SJSA1 (cell line): ENCODE measurements at places on chromosomes 13 and 19. TPM values are rescaled to one million over a fixed set of nuclear protein-coding genes. Genes with fewer than 3 reads are reported as not detected.

Gene SAFB
- total RNA-seq: 41.0 and 70.9 TPM in 2 replicates

Gene CGB8
- 0.61 TPM in 1 of 2 replicates, not detected in the other for total RNA-seq

Gene ACER1
- not detected in 2 replicates for total RNA-seq

Gene MAU2
- 19.7 and 30.1 TPM in 2 replicates for total RNA-seq

Gene ANGPTL8
- 0.61 TPM in 1 of 2 replicates, not detected in the other for total RNA-seq

Gene GNG7
- 0.03 TPM in 1 of 2 replicates, not detected in the other for total RNA-seq

Gene USF2
- total RNA-seq: 42.9 and 60.3 TPM in 2 replicates

DNA sequence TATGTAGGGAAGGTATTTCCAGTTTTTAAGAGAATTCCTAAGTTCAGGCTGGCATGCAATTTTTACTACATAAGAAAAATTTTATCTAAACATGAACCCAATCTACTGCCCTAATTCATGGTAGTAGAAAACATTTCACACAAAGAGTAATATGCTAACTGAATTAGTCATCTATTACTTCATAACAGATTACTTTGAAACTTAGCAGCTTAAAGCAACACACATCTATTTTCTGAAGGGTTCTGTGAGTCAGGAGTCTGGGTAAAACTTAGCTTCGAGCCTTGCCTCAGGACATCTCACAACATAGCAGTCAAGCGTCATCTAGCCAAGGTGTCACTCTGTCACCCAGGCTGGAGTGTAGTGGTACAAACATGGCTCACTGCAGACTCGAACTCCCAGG, 537.5 kb downstream of the DCT start:
- H3K27ac ChIP-seq: no peak overlapping the region
- no peak overlapping the region for H3K4me3 ChIP-seq
- H3K4me1 ChIP-seq: no peaks in the 10 kb centered on the region
- no peak for DNase-seq

DNA sequence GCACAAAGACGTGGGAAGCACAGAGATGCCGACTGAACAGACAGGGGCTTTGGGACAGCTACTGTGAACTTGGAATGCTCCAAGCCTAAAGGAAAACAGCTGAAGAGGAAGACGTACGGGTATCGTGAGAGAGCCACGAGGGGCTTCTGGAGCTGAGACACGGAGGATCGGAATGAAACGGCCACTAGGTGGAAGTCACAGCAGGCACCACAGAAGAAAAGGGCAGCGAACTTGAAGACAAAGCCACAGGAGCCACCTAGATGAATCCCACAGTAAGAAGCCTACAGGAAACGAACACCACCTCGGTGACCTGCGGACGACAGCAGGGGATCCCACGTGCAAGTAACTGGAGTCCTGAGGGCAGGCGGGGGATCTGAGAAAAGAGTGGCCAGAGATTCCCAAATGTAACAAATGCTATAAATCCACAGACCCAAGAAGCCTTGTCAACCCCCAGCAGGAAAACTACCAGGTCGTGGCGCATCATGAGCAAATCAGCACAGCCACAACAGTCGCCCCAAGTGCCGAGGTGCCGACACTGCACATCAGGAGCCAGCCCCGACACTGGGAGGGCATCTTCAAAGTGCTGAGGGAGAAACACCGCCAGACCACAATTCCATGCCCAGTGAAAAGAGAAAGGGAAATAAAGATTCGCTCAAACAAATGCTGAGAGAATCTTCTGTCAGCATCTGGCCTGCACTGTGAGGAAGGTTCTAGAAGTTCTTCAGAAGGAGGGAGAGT, 39.3 kb upstream of the ISYNA1 start:
- DNase-seq: no peak
- no peak overlapping the region for H3K27ac ChIP-seq
- H3K27me3 ChIP-seq: no peaks in the 10 kb centered on the region
- peaks cover 9% of the 10 kb centered on the region for H3K36me3 ChIP-seq

DNA sequence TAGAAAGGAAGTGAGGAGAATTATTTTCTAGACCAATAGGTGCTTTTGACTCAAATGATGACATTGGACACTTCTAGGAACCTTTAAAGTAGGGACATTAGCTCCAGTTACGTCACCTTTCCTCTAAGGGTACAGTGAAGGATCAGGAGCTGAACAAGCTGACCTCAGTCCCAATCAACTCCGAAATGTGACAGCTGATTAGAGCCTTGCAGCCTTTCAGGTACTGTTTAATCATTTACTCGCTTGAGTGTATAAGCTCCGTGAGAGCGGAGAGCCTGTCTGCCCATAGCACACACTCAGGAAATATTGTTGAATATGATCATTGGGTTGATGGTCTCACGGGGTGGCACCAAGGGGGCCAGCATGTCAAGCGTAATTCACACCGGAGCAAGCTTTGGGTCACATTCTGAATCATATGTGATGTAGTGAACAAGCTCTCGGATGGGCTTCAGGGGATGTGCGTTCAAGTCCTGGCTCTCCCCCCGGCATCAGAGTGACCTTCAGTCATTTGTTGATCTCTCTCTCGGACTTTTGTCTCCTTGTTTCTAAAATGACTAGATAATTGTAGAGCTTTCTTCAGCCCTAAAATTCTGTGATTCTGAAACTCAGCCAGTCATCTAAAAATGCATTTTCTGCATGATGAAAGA, 141.9 kb downstream of the ZIC5 start:
- DNase-seq: peak; percentile 46
- no peaks in the 10 kb centered on the region for H3K4me1 ChIP-seq
- H3K27ac ChIP-seq: no peak overlapping the region
- H3K27me3 ChIP-seq: peaks cover 67% of the 10 kb centered on the region
- H3K4me3 ChIP-seq: no peak overlapping the region

DNA sequence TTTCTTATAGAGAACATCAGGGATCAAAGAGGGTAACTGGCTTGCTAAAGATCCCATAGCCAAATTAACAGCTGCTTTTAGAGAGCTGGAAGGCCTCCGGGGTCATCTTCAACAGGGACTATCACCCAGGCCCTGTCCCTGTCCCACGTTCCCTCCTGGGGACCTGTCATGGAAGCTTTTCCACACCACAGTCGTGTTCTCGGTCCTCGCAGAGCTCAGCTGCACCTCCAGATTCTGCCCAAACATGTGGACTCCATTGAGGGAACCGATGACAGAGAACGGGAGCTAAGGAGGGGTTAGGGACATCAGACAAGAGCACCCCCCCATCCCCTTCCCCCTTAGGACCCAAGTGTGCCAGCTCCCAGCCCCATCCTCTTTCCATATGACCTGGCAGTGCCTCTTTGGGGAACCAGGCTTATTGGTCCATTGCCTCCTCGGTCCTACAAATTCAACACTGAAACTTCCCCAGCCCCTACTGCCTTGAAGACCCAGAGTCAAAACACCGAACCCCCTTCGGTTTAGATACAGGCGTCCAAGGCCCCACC, 568 bp downstream of the FUZ start:
- DNase-seq: no peak
- peak overlapping the region; percentile 96 for H3K27ac ChIP-seq
- no peaks in the 10 kb centered on the region for H3K27me3 ChIP-seq
- H3K4me1 ChIP-seq: peaks cover 25% of the 10 kb centered on the region
- H3K36me3 ChIP-seq: no peaks in the 10 kb centered on the region

- H3K27ac ChIP-seq: no peak overlapping the region; the same call in 1 of the 2 replicates
- peaks cover 23% of the 10 kb centered on the region for H3K4me1 ChIP-seq
- no peak overlapping the region for H3K4me3 ChIP-seq
- peak; percentile 85 for DNase-seq
These were observed 498.2 kb downstream of the IRS2 start for GRCh38 chr13:109288151-109288709.

DNA sequence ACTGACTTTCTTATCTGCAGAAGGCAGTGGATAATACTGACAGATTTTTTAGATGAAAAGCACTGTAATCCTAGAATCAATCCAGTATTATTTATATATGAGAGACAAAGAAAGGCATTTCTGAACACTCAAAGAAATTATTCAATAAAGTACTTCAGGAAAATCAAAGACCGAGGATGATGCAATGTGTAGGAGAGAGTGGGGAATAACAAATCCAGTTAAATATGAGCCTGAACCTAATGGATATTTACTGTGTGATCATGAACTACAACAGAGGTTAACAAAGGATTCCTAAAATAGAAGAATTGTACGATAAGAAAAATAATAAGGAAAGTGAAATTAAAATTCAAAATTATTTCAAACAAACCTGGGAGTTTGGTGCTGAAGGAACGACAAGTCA, 69.3 kb downstream of the ANKRD10 start:
- H3K36me3 ChIP-seq: no peaks in the 10 kb centered on the region
- H3K27me3 ChIP-seq: peaks cover 71% of the 10 kb centered on the region
- no peak overlapping the region for H3K27ac ChIP-seq
- no peak for DNase-seq

- H3K27ac ChIP-seq: no peak overlapping the region
- no peaks in the 10 kb centered on the region for H3K36me3 ChIP-seq
- no peaks in the 10 kb centered on the region for H3K4me1 ChIP-seq
- no peak for DNase-seq
- no peaks in the 10 kb centered on the region for H3K27me3 ChIP-seq
These were observed 24.6 kb downstream of the CAB39L start for GRCh38 chr13:49419276-49419675.

- no peaks in the 10 kb centered on the region for H3K27me3 ChIP-seq
- no peak for DNase-seq
- no peak overlapping the region for H3K4me3 ChIP-seq
- H3K4me1 ChIP-seq: no peaks in the 10 kb centered on the region
- no peak overlapping the region for H3K27ac ChIP-seq
These were observed 1.3 kb upstream of the CD177 start for GRCh38 chr19:43351998-43352746.

DNA sequence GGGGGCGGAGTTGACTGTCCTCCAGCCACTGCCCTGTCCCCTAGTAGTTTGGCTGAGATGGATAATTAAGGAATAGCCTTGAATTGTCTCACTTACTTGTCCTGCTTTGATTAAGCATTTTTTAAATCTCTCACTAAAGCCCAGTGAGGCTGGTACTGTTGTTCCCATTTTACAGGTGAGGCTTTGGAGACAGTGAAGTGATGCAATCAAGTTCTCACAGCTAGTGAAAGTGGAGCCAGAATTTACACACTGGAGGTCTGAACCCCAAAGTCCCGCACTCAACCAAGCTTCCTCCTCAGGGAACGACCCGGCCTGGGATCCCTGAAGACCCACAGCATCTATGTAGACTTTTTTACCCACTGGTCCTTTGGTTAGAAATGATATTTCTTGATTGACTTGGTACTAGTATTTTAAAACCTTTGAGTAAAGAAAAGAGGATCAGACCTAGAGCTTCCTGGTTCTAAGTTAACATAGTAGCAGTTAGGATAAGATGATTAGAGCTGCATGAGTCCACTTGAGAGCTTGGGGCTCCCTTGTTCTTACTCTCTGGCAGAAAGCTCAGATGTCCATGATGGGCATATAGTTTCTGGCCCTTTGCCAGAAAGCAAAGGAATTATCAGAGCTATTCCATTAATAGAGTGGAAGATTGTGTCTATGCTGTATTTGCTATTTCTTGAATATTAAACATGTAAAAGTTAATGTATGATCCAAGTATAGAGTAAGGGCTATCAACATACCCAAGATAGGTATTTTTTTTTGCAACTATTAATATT, 154.3 kb downstream of the LMO7 start:
- no peaks in the 10 kb centered on the region for H3K27me3 ChIP-seq
- no peak for DNase-seq
- peaks cover 8% of the 10 kb centered on the region; the same call in 1 of the 2 replicates for H3K36me3 ChIP-seq
- H3K27ac ChIP-seq: no peak overlapping the region; the same call in 1 of the 2 replicates
- H3K4me3 ChIP-seq: no peak overlapping the region

DNA sequence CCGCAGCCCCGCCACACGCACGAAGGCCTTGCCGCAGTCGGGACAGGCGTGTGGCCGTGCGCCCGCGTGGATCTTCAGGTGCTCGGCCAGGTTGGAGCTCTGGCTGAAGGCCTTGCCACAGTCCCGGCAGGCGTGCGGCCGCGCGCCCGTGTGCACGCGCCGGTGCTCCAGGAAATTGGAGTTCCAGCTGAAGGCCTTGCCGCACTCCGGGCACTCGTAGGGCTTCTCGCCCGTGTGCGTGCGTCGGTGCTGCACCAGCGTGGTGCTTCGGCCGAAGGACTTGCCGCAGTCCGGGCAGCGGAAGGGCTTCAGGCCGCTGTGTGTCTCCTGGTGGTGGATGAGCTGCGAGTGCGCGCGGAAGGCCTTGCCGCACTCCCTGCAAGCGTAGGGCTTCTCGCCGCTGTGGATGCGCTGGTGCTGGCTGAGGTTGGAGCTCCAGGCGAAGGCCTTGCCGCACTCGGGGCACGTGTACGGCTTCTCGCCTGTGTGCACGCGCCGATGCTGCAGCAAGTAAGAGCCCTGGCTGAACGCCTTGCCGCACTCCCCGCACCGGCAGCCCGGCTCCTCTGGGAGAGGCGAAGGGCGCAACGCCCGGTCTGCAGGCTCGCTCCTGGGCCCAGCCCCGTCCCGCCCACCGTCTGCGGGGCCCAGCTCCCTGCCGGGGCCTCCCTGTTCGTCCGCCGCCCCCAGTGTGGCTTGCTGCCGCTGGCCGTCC, 3.6 kb upstream of the A1BG start:
- H3K4me3 ChIP-seq: no peak overlapping the region
- peaks cover 4% of the 10 kb centered on the region; the same call in 1 of the 2 replicates for H3K36me3 ChIP-seq
- no peak overlapping the region for H3K27ac ChIP-seq
- peaks cover 10% of the 10 kb centered on the region for H3K27me3 ChIP-seq

GRCh38 chr13:33119022-33119781, 103.0 kb downstream of the KL start:
- H3K4me1 ChIP-seq: peaks cover 32% of the 10 kb centered on the region
- DNase-seq: no peak
- peaks cover 64% of the 10 kb centered on the region for H3K36me3 ChIP-seq
- H3K4me3 ChIP-seq: no peak overlapping the region
- H3K27me3 ChIP-seq: no peaks in the 10 kb centered on the region

DNA sequence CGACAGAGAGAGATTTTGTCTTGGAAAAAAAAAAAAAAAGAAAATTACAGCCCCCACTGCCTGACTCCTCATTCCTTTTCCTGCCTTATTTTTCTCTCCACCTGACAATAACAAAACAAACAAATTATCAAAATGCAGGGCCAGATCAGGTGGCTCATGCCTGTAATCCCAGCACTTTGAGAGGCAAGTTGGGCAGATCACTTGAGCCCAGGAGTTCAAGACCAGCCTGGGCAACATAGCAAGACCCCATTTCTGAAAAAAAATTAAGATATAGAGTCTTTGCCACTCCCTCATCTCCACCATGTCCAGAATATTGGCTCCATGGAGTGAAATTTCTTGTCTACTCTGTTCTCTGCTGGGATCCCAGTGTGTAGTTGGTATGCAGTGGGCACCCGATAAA, 7.2 kb downstream of the CERS4 start:
- H3K4me1 ChIP-seq: no peaks in the 10 kb centered on the region
- no peaks in the 10 kb centered on the region for H3K36me3 ChIP-seq
- no peak overlapping the region for H3K27ac ChIP-seq
- no peaks in the 10 kb centered on the region for H3K27me3 ChIP-seq
- no peak for DNase-seq

DNA sequence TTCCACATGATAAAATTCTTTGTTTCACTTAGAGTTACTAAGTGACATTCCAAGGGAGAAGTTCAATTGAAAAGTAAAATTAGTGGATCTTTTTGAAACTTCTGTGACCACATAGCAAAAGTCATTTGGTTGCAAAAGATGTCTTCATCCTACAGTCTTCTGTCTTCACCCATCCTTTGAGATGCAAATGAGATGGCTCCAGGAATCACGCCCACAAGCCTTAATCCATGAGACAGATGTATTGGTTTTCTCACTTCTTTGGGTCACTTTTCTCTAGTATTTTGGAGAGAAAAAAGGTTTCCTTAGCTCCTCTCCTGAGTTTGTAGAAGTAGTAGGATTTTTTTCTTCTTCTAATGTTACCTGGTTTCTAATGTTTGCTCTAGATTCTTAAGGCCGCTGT, 259.5 kb upstream of the SLC10A2 start:
- no peaks in the 10 kb centered on the region for H3K4me1 ChIP-seq
- no peak for DNase-seq
- no peaks in the 10 kb centered on the region for H3K27me3 ChIP-seq
- no peaks in the 10 kb centered on the region for H3K36me3 ChIP-seq
- no peak overlapping the region for H3K27ac ChIP-seq
